Sciatic nerve (tissue), 2 donors: ENCODE measurements at places on chromosomes 1 and 21. TPM values are rescaled to one million over a fixed set of nuclear protein-coding genes. Genes with fewer than 3 reads are reported as not detected.

The SUSD4 gene
- total RNA-seq = not detected

The PPIAL4G gene
- not detected for total RNA-seq

The OR6K3 gene
- total RNA-seq = not detected

The OVAAL gene
- not detected for total RNA-seq

The PODN gene
- total RNA-seq = 222 TPM

The NOTCH2NLA gene
- 102 TPM for total RNA-seq

The KLF18 gene
- not detected for total RNA-seq

The SLC22A15 gene
- 3.5 TPM for total RNA-seq

The SYCP1 gene
- total RNA-seq = not detected

The HRNR gene
- total RNA-seq = not detected

The PAPPA2 gene
- total RNA-seq = 1.6 TPM

The PRDX1 gene
- total RNA-seq = 330 TPM

The SDHC gene
- 124 TPM for total RNA-seq

The GREM2 gene
- total RNA-seq = 1.0 TPM

The REG4 gene
- not detected for total RNA-seq

The NPHS2 gene
- not detected for total RNA-seq

The B3GALT5 gene
- not detected for total RNA-seq

The OR10J1 gene
- not detected for total RNA-seq

The DENND4B gene
- total RNA-seq = 78.9 TPM

The OXCT2 gene
- 8.5 TPM for total RNA-seq

The OR2T33 gene
- not detected for total RNA-seq

The OR14I1 gene
- total RNA-seq = not detected

The RAB3B gene
- total RNA-seq = 0.22 TPM

The TFF2 gene
- total RNA-seq = not detected

The RNU1-1 gene
- total RNA-seq = 13,769 TPM

The LCE3C gene
- total RNA-seq = not detected

The EXO1 gene
- 0.58 TPM for total RNA-seq

The AADACL3 gene
- total RNA-seq = not detected

The OR2T29 gene
- not detected for total RNA-seq

The PLXNA2 gene
- 28.2 TPM for total RNA-seq

The AGMAT gene
- total RNA-seq = 0.18 TPM
